NCI-H1694 (cell line): ENCODE measurements at places on chromosomes 16 and 17.

GRCh38 chr16:54890381-54890780 is 40.3 kb upstream of the IRX5 start:
- no peak for DNase-seq

DNA sequence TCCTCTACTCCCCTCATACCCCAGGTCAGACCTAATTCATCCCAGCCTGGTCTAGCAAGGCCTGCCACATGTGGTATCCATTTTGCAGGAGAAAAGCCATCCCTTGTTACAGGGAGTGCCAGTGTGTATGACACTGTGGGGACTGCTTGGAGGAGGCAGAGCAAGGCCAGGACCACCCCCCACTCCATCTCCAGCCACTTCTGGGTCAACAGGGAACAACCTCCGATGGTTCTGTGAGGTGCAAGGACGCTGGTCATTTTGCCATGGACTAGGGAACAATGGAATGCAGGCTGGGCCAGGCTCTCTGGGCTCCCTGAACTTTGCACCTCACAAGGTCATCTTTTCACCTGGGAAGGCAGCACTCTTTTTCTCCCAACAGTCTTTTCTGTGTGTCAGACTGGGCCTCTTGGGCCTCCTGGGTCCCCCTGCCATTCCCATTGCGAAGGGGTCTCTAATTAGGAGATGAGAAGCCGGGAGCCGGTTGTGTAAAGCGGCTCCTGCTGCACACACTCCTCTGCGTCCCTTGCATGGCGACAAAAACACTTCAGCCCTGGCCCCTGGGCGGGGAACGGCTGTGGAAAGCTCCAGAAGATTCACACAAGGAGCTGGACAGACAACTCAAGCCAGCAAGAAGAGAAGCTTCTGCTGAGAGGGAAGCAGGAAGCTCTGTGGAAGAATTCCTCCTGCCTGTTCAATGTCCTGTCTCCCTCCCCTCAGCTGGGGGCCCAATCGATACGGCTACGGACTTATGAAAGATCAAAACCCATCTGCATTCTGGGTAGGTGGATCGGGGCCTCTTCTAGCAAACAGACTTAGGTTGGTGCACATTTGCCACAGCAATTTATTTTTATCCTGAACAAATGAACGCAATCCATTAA is 38.5 kb upstream of the MTSS2 start:
- no peak for DNase-seq

GRCh38 chr16:49858200-49859124 is 2.5 kb upstream of the ZNF423 start:
- peak; percentile 59 for DNase-seq

- DNase-seq: no peak
These were observed 4.2 kb downstream of the CDRT4 start for GRCh38 chr17:15462976-15463772.

DNA sequence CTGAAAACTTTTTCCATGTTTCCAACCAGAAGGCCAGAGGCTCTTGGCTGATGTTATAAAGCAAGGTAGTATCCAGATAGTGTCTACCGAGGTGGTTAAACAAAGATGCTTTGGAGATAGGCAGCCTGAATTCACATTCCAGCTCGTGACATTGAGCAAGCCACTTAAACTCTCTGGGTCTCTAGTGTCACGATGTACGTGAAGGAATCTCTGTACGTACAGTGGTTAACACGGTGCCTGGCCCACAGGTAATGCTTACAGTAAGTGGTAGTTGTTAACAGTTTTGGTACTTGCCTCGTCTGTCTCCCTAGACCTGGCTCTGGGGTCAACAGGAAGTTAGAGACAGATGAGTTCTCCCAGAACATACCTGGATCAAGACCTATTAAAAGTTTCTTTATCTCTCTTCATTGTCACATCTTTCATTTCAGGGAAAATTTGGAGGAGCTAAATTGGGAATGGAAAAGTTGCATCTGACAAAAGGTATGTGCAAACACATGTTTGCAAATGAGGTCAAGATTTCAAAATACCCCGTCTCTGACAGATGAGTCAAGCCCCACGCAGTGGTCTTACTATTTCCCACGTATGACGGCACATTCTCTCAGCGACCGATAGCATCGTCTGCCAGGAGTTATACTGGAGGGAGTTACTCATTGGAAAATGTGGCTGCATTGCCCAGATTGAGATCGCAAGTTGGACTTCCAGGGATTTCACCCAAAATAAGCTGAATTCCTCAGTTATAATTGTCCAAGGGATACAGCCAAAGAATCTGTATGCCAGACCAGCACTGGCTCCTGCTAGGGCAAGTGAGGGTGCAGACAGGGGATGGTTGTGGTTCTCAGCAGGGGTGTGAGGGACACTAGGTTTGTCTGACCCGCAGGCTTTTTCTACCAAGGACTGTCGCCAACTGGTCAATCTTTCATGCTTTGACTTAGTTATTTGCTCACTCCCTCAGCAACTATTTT is 18.9 kb upstream of the MYH10 start:
- DNase-seq: no peak

- no peak for DNase-seq
These were observed 11.3 kb downstream of the RAI1 start for GRCh38 chr17:17692353-17693252.

DNA sequence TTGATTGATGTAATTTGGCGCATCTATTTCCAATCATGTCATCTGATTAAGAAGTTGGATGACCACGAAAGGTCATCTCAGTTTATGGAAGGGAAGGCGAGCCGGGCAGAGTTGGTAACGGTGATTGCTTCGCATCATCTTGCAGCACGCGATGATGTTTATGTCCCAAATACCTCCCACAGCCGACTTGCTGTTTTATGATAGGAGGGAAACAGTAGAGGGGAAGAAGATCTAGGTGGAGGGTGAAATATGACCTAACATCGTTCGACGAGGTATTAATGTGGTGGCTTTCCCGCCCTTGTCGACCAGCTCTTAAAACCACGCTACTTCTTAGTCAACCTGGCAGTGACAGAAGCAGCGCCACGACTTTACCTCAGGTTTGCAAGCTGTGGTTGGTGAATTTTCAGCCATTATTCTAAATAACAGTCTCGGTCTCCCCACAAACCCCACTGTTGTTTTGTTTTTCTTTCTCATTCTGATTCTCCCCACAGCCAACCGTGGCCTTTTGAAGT is 805 bp upstream of the TANC2 start:
- DNase-seq: no peak

GRCh38 chr17:47611372-47612350 is 38.1 kb upstream of the KPNB1 start:
- DNase-seq: no peak
